ENCODE measurements at places on chromosomes 6 and 20.
A peak's percentile ranks its signal among the peaks of the same experiment; 100 is the strongest.

- no peak for DNase-seq
- H3K27ac ChIP-seq: no peak overlapping the region
- no peaks in the 10 kb centered on the region for H3K36me3 ChIP-seq
- H3K4me3 ChIP-seq: no peak overlapping the region
- no peaks in the 10 kb centered on the region for H3K4me1 ChIP-seq
Observed at GRCh38 chr20:42338294-42339201, 720.4 kb upstream of the CHD6 start.

GRCh38 chr20:13690943-13691342 lies 52.2 kb upstream of the TASP1 start:
- H3K27me3 ChIP-seq: peaks cover 14% of the 10 kb centered on the region
- no peak overlapping the region for H3K27ac ChIP-seq
- H3K36me3 ChIP-seq: no peaks in the 10 kb centered on the region
- H3K4me3 ChIP-seq: no peak overlapping the region

DNA sequence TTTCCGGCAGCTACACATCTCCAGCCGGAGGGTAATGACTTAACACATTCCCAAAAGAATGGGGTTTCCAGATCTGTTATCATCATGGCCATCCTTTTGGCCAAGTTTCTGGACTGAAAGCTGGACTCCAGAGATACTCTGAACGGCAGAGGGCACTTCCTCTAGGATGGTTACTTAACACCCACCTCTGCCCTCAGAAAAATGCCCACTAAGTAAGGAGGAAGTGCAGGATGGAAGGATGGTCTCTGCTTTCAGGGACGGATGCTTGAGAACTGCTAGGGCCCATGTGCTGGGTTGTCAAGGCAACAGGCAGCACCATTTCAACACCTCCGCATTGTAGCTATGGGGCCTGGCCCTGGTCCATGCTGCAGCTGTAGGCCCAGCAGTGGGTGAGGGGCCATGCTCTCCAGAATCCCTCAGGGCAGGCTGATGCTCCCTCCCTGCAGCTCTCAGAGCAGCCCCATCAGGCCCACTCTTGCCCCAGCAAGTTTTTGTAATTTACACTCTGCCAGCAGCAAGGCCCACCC lies 16.5 kb upstream of the TGM3 start:
- peaks cover 7% of the 10 kb centered on the region for H3K27me3 ChIP-seq
- H3K4me3 ChIP-seq: no peak overlapping the region
- no peak overlapping the region for H3K27ac ChIP-seq
- DNase-seq: no peak

DNA sequence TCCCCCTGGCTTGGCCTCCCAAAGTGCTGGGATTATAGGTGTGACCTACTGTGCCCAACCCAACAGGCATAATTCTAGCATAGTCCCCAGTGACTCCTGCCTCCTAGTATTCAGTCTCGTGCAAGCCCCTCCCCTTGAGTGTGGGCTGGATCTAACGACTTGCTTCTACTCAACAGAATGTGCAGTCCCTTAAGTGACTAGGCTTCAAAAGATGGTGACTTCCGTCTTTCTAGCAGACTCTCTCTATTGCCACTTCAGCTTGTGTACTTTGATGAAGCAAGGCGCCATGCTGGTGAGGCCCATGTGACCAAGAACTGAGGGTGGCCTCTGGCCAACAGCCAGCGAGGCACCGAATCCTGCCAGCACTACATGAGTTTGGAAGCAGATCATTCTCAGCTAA lies 109.6 kb upstream of the TRAF3IP2 start:
- DNase-seq: no peak
- no peaks in the 10 kb centered on the region for H3K27me3 ChIP-seq
- H3K36me3 ChIP-seq: no peaks in the 10 kb centered on the region
- peaks cover 11% of the 10 kb centered on the region for H3K4me1 ChIP-seq

DNA sequence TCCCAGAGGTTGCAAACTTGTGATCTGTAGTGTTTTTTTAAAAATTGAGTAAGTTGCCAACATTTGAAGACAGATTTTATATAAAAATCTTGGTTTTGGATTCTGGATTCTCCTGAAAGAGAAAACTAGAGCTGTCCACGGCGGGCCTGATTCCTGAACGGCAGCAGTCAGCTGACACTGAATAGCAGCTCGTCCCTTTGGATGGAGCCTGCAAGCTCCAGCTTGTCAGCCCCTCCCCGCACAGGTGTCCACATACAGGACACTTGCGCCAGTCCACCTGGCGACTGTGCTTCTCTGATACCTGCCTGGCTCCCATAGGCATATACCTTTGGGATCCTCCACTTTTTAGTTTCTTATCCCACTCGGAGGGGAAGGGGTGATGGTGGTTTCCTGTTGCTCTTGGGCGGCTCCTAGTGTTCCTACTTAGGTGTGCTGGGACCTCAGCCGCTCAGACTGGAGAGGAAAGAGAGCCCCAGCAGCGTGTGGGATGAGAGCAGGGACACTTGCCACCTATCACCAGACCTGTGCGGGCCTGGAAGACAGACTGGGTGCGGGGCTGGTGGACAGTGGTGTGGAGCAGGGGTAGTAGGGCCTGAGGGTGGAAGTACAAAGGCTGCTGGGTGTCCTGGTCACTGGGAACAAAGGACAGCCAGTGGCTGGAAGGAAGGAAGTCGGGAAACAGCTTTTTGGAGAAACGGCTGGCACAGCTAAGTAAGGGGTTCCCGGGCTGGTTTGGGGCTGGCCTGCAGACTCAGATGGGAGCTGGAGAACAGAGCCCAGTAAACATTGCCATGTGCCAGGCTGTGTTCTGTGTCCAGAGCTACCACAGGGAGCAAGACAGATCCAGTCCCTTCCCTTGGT lies 18.3 kb downstream of the GHRH start:
- H3K27ac ChIP-seq: peak overlapping the region; percentile 60
- peaks cover 21% of the 10 kb centered on the region for H3K36me3 ChIP-seq
- H3K4me3 ChIP-seq: no peak overlapping the region

- peaks cover 11% of the 10 kb centered on the region for H3K27me3 ChIP-seq
- H3K4me1 ChIP-seq: peaks cover 42% of the 10 kb centered on the region
- no peaks in the 10 kb centered on the region for H3K36me3 ChIP-seq
Observed at GRCh38 chr20:51800060-51800871, 2.1 kb downstream of the SALL4 start.

GRCh38 chr6:29875257-29875656 lies 47.6 kb downstream of the HLA-G start:
- DNase-seq: no peak
- H3K4me3 ChIP-seq: no peak overlapping the region
- H3K4me1 ChIP-seq: no peaks in the 10 kb centered on the region
- no peak overlapping the region for H3K27ac ChIP-seq
- no peaks in the 10 kb centered on the region for H3K36me3 ChIP-seq
- peaks cover 16% of the 10 kb centered on the region for H3K27me3 ChIP-seq

- H3K36me3 ChIP-seq: peaks cover 10% of the 10 kb centered on the region
- DNase-seq: peak; percentile 50
- H3K27me3 ChIP-seq: no peaks in the 10 kb centered on the region
- no peak overlapping the region for H3K4me3 ChIP-seq
- peak overlapping the region; percentile 69 for H3K27ac ChIP-seq
Observed at GRCh38 chr20:33387177-33387576, 14.1 kb downstream of the CDK5RAP1 start.

GRCh38 chr6:26155061-26155930 lies 68.1 kb downstream of the HFE start:
- peak overlapping the region; percentile 81 for H3K27ac ChIP-seq
- H3K36me3 ChIP-seq: peaks cover 7% of the 10 kb centered on the region

DNA sequence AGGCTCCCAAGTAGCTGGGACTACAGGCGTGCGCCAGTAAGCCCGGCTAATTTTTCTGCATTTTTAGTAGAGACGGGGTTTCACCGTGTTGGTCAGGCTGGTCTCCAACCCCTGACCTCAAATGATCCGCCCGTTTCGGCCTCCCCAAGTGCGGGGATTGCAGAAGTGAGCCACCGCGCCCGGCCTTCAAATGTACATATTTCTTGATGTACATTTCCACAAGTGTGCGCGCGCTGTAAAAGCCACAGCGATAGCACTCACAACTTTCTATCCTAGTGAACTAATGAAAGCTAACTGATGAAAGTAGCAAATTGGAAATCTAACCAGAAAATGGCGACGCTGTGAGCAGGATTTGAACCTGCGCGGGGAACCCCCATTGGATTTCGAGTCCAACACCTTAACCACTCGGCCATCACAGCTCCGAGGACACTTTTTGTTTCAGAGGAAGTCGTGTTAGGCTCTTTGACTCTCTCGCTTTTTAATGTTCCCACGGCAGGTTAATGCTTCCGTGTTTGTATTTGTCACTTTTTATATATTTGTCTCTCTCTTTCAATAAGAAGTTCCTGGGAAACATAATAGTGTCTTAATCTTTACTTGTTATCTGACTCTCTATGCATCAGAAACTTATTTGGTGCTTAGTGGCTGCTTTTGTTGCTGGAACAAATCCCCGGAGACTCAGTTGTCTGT lies 199.4 kb upstream of the ZNF184 start:
- H3K27me3 ChIP-seq: peaks cover 3% of the 10 kb centered on the region
- DNase-seq: peak; percentile 83
- peak overlapping the region; percentile 32 for H3K27ac ChIP-seq
- H3K36me3 ChIP-seq: no peaks in the 10 kb centered on the region
- peak overlapping the region; percentile 52 for H3K4me3 ChIP-seq

- peak; percentile 81 for DNase-seq
- H3K27ac ChIP-seq: peak overlapping the region; percentile 20
- no peaks in the 10 kb centered on the region for H3K36me3 ChIP-seq
Observed at GRCh38 chr6:137811121-137811915, 55.7 kb upstream of the TNFAIP3 start.

- H3K27ac ChIP-seq: no peak overlapping the region
- H3K27me3 ChIP-seq: peaks cover 24% of the 10 kb centered on the region
- no peaks in the 10 kb centered on the region for H3K4me1 ChIP-seq
- no peak overlapping the region for H3K4me3 ChIP-seq
- peak; percentile 5 for DNase-seq
- H3K36me3 ChIP-seq: no peaks in the 10 kb centered on the region
Observed at GRCh38 chr20:37615340-37616109, 78.3 kb upstream of the CTNNBL1 start.

DNA sequence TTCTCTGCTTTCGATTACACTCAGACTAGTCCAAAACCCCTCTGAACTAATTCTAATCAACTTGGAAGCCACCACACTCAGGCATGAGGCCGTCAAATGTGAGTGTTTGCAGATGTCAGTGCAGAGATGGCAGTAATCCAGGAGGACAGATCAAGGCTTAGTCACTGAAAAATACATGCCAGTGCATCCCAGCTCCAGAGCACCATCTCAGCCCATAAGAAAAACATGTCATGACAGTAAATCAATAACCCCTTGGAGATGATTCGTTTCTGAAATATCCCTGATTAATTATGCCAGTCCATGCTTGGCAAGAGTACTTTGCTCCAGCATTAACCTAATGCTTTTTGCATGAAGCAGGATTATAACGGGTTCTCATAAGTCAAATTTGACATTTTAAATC lies 179.5 kb downstream of the ADAT2 start:
- H3K27ac ChIP-seq: no peak overlapping the region
- 0 out of 2 replicates have a peak, but pooled peaks cover 4% of the 10 kb centered on the region for H3K36me3 ChIP-seq
- no peaks in the 10 kb centered on the region for H3K27me3 ChIP-seq
- no peak overlapping the region for H3K4me3 ChIP-seq

GRCh38 chr6:119156757-119157505 lies 78.5 kb upstream of the FAM184A start:
- H3K36me3 ChIP-seq: no peaks in the 10 kb centered on the region
- no peaks in the 10 kb centered on the region for H3K4me1 ChIP-seq
- DNase-seq: no peak
- H3K4me3 ChIP-seq: no peak overlapping the region
- no peak overlapping the region for H3K27ac ChIP-seq

DNA sequence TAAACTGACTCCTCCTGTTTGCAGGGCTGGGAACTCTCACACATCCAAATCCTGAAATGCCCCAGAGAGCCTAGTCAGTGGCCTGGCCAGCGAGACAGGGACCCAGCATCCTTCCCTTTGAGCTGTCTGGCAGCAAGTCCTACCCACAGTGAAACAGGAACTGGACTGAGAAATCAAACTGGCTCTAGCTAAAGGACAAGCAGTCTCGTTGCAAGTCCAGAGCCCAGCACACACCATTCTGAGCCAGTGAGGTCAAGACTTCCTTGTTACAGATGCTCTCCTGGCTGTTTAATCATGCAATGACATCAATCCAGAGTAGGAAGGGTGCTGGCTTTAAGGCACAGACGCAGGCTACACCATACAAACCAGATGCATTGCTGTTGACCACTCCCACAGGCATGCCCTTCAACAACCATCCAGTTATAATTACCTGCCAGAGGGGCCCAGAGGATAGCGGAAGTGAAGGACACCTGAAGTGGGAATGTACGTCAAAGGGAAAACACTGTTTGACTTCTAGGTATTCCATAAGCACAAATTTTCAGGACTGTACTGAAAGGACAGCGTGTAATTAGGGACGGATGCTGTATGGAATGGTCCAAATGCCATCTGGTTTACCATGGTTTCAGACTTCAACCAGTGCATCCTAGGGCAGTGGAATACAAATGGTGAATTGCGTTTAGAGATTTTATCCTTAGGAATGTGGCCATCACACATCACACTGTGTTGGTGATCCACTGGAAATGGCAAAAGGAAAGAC lies 114.4 kb downstream of the SLC23A2 start:
- H3K36me3 ChIP-seq: peaks cover 4% of the 10 kb centered on the region
- no peaks in the 10 kb centered on the region for H3K27me3 ChIP-seq
- H3K27ac ChIP-seq: no peak overlapping the region
- H3K4me3 ChIP-seq: no peak overlapping the region

DNA sequence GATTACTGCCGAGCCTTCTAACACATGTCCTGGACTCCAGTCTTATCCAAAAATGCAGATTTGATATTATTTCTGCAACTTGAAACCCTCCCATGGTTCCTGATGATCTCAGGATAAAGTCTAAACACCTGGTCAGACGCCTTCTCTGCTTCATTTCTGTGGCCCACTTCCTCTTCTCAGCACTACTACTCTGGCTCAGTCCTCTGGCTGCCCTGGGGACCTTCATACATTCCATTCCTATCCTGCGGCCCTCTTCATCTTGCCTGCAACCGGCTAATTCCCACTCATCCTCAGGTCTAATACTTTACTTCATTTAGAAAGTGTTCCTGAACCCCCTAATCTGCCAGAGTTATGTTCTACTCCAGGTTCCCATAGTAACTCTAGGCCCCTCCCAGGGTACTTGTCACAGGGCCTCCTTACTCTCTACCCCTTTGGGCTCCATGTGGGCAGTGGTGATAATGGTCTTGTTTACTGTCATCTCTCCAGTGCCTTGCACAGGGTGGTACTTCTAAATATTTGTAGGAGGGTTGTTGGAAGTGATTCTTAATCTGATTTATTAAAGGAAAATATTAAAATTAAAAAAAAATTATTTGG lies 18.9 kb downstream of the MAN1A1 start:
- H3K4me3 ChIP-seq: no peak overlapping the region
- no peaks in the 10 kb centered on the region for H3K36me3 ChIP-seq
- peaks cover 2% of the 10 kb centered on the region for H3K27me3 ChIP-seq
- no peak for DNase-seq
- no peak overlapping the region for H3K27ac ChIP-seq

- peaks cover 14% of the 10 kb centered on the region for H3K36me3 ChIP-seq
- no peak overlapping the region for H3K4me3 ChIP-seq
- H3K27ac ChIP-seq: no peak overlapping the region
- no peaks in the 10 kb centered on the region for H3K27me3 ChIP-seq
- peaks cover 53% of the 10 kb centered on the region for H3K4me1 ChIP-seq
- no peak for DNase-seq
Observed at GRCh38 chr6:110661414-110661813, 153.9 kb downstream of the CDK19 start.

Measured in HFFc6 (cell line).